ENCODE measurements at places on chromosomes 12 and 14. TPM values are rescaled to one million over a fixed set of nuclear protein-coding genes. Genes with fewer than 3 reads are reported as not detected.

- DNase-seq: no peak
Observed at GRCh38 chr14:104465482-104466390, 113.8 kb upstream of the C14orf180 start.

DNA sequence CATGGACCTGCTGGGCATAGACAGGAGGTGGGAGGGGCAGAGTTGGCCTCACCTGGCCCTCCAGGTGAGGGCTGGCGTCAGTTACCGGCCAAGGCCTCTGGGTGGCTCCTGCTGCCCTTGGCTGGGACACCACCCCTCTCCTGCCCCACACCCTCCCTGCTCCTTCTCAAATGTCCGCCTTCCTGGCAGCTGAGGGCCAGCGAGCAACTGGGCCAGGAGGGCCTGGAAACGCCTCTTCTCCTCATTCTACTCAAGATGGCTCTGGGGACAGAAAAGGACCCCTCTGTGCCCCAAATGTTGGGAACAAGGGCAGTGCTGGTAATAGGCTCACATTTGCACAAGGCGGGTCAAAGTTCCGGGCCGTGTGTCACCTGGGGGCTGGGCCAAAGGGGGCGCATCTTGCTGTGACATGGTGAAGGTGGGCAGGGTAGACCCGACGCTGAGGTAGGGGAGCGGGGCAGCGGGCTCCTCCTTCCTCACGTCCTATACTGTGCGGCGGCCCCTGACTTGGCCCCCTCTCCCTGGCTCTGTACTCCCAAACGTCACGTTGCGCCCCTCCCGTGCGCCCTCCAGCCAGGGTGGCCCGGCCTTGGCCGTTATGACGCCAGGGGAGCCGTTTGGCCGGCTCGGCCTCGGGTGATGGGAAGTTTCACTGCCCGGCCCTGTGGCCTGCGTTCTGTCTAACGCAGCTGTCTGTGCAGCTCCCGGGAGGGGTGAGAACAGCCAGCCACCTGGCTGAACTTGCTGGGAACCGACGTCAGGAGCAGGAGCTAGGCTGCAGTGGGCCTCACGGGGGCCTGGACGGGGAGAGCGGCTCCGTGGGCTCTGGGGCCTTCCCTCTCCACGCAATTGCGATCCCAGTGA lies 18.0 kb upstream of the DLK1 start:
- DNase-seq: peak; percentile 87

GRCh38 chr14:90276646-90277367 lies 20.5 kb downstream of the PSMC1 start:
- DNase-seq: peak; percentile 73

DNA sequence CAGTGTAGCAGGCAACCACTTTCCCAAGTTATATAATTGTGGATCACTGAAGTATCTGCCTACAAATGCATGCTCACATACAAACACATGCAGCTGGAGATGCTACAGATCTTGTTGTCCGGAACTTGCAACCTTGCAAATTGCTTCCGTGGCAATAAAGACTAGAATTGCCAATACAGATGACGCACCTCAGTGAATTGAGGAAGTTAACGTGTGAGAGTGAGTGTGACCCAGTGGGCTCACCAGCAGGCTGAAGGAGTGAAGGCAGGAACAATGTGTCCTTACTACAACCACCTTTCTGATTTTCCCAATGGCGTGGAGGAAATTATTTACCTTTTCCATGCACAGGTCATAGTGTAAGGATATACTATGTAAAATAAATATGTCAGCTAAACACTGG lies 89.4 kb upstream of the GRIP1 start:
- no peak for DNase-seq

Gene ACOT4
- 4.5 TPM for total RNA-seq

Data from upper lobe of right lung (tissue), 1 donor.